ENCODE measurements at places on chromosomes 3 and 15.

GRCh38 chr3:13112521-13113345, 39.5 kb upstream of the IQSEC1 start:
- peak; percentile 32 for DNase-seq

DNA sequence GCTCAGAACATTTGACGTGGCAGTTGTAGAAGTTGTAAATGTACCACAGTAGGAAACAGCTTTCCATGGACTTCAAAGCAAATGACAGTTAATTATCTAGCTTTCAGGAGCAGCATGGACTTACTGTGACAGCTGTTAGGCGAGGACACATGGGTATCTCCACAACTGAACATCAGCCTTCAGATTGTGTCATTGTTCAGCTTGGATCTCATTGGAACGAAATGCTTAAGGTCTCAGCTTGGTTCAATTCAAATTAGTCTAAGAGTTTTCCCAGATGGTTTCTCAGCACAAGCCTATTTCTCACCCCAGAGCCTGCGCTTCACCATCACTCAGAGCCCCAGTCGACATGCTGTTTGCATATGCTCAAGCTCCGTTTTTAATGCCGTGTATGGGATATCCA, 21.1 kb upstream of the GYG1 start:
- DNase-seq: no peak

DNA sequence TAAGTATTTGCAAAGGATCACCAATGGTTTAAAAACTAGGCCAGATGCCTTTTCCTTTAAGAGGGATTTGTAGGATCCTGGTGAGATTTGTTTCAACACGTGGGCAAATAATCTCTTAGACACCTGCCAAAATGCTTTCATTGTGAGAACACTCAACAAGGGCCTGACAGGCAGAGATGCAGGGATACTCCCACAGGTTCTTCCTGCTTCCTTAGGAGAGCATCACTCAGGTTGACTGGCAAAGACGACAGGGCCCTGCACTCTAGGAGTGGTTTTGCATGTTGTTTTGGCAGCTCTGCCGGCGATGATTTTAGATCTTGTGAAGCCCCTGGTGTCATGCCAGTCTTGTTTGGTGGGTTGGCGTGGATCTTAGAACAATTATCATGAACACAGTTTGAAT, 184.5 kb downstream of the NR1D2 start:
- DNase-seq: no peak

DNA sequence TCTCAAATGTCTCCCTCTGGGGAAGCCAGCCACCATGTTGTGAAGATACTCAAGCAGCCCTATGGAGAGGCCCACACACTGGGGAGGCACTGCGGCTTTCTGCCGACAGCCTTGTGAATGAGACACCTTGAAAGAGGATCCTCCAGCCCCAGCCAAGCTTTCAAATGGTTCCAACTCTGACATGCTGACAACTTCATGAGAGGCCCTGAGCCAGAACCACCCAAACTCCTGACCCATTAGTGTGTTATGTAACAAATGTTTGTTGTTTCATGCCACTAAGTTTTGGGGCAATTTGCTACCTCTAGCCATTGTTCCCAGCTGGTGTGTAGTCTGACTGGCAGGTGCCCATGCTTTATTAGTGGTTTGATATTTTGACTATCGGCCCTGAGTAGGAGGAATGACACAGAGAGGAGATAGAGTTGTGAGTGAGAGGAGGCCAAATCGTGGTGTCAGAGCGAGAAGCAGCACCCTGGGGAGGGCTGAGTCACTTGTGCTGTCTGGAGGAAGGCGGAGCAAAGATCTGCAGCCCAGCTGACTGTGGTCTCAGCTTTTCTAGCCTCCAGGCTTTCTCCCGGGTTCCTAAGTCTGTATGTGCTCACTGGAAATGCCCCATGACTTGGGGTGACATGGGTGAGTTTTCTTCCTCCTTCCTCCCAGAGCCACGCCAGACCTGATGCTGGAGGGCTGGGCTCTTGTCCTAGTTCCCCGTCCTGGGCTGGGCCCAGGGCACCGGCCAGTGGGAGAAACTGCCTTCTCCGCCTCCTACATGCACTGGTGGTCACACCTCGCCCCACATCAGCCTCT, 56.7 kb upstream of the BLM start:
- DNase-seq: peak; percentile 99

DNA sequence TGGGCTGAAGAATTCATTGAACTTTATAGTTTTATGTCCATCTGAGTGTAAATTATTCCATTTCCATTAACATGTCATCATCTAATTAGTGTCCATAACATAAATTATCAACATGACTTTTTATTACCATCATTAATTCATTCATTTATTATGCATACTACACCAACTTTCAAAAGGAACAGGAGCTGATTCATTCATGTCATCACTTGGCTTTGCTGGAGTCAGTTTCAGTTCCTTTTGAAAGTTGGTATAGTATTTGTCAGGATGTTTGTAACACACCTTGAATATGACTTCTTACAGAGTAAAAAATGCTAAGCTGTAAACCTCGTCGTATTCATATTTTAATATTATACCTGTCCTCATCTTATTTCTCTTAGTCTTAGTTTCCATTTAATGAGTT, 298.0 kb upstream of the RBMS3 start:
- no peak for DNase-seq

GRCh38 chr15:31262901-31263671, 63.5 kb upstream of the KLF13 start:
- DNase-seq: peak; percentile 53

- DNase-seq: peak; percentile 60
Measured at GRCh38 chr15:95105229-95105628, 873.9 kb downstream of the MCTP2 start.

DNA sequence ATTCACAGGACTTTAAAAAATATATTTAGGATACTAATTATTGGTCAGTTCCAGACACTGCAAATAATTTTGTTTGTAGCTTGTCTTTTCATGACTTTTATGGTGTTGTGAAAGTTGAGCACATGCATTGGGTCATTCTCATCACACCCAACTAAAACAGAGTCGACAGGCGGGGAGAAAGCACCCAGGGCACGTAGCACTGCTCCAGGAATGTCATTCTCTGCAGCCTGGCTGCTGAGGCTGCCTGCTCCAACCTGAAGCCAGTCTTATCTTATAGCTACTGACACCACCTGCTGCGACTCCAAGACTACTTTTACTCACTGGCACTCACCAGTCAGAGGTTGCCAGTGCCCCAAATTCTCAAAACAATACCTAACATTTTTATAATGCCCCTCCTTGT, 56.9 kb downstream of the ACAD9 start:
- no peak for DNase-seq

DNA sequence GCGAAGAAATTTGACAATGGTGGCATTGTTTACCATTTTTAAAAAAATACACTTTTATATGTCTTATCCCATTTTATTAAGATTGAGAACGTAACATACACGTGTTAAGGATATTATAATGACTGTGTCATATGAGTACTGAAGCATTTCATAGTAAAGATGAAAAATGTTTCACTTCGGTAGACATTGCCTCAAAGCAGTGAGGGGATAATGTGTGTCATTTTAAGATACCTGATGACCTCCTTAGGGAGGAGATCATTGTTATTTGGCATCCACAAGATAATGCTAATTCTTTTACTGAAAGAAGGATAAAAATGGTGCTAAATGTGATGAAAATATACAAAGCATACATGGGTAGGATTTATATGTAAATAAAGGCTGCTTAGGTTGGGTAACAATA, 107.3 kb downstream of the STAC start:
- no peak for DNase-seq

DNA sequence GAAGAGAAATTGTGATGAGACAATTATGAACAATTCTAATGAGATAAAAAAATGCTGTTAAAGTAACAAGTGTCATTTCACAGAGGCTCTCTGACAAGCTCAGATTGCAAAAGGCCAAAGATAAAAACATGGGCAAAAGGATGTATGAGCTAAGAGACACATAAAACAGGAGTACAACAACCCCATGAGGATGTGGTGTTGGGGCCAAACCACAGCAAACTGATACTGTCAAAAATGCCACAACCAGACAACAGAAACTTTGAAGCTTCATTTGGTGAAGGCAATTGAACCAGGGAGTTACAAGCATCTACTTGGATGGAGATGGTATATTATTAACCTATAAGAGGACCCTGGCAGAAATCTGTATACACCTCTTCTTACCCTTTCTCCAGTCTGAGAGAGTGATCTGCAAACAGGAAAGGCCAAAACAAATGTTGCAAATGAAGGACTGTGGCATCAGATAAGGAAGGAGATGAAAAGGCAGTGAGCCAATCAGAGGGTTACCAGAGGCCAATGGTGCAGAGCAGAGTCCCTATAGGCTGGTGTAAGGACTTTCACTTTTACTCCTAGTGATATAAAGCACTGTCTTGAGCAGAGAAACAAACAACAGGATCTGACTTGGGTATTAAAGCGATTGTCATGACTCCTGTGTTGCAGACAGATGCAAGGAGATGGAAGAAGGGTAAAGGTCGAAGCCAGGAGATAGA, 659.0 kb downstream of the NTRK3 start:
- no peak for DNase-seq

Data from GM23248 (cell line).